ENCODE measurements at places on chromosomes 5 and 9.
A peak's percentile ranks its signal among the peaks of the same experiment; 100 is the strongest.

DNA sequence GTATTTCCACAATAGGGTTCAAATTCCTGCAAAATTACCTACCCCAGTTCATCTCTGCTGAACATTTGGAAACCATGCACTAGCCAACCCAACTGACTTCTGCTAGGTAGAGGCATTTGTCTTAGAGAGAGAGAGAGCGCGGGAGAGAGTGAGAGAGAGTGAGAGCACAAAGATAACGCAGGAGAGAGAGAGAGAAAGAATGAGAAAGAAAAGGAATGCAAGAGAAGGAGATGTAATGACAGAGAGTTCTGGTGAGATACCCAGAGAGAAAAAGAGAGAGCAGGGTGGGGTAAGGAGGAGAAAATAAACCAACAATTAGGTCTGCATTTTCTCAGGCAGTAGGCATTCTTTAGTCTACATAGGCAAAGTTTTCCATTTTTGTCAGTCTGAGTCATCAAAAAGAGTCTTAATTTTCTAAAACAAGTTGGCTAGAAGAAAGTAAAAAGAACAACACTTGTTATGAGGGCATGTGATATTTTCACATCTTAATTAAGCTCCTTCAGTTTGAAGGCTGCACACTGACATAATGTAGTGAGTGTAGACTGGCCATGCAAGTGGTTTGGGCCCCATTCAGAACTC, 98.2 kb downstream of the MAP1B start:
- no peak for DNase-seq

DNA sequence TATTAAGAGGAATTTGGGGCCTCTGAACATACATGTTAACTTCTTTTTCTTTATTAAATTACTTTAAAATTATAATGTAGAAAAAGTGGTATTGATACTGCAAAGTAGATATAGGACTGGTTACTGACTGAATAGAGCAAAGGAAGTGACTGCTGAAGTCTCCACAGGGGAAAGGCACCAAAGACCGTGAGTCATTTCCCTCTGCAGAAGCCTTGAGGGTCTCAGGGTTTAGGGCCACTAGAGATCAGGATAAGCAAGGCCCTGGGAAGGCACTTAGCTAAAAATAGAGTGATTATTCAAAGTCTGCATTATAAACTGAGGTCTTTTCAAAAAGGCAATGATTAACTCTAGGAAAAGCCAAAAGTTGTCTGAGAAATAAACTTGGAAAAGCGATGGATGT, 44.7 kb upstream of the ITGA1 start:
- no peak for DNase-seq

DNA sequence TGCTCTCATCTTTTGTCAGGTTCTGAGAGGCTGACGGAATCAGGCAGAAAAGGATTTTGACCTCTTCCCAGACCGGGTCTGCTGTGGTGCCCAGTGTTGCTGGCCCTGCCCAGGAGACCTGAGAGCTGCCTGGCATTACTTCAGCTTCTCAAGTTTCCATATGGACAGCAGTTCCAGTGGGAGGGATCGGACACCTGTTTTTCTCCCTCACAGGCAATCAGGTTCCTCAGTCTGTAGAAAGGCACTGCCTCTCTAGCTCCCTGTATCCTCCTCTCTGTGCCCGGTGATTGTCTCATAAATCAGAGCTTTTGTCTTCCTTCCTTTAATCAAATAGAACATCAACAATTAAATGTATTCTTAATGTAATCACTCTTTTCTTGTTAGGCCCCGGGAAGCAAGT, 198.7 kb downstream of the SEMA6A start:
- no peak for DNase-seq

DNA sequence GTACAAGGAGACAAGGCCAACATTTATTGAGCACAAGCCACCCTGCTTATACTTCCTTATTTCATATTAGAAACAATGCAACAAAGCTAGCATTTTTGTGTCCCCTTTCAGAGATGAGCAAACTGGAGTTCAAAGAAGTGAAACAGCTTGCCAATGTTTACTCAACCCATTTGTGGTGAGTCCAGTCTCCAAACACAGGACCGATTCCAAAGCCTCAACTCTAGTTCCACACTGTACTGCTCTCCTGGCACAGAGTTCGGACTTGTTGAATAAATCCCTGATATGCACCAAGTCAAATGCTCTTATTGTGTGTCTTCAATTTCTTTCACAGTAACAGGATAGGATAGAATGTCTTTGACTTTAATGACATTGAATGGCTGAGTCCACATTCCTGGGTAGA, 604.8 kb upstream of the BRINP1 start:
- no peak for DNase-seq

GRCh38 chr9:89204801-89205200, 26.2 kb upstream of the SHC3 start:
- no peak for DNase-seq

GRCh38 chr5:96176022-96176421, 214.4 kb upstream of the ELL2 start:
- DNase-seq, result no peak

DNA sequence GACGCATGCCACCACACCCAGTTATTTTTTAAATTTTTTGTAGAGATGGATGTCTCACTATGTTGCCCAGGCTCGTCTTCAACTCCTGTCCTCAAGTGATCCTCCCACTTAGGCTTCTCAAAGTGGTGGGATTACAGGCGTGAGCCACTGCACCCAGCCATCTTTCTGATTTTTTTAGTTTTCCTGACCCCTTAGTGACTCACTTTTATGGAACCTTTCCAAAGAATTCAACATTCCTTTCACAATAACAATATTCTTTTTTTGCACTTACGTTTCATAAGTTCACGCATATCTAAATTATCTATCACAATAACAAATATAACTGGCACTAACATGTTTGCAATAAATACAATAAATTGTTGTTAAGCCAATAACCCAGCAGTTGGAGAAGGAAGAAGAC, 8.5 kb downstream of the ELOVL7 start:
- DNase-seq, result no peak

DNA sequence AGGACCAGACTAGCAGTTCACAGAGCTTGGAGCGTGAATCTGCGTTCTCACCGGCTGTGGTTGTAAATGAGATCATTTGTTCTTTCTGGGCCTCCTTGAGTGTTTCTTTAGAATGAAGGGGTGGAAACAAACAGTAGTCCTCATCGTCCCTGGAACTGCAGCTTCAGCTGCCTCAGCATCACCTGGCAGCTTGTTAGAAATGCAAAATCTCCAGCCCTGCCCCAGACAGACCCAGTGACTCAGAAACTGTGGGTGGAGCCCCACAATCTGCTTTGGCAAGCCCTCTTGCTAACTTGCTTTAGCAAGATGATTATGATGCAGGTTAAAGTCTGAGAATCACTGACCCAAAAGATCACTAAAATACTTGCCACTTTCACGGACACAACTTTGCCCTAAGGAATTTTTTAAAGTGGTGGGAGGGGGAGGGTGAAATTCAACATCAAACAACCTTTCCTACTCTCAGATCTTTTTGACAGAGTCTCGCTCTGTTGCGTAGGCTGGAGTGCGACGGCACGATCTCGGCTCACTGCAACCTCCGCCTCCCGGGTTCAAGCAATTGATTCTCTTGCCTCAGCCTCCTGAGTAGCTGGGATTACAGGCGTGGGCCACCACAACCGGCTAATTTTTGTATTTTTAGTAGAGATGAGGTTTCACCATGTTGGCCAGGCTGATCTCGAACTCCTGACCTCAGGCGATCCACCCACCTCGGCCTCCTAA, 86.0 kb downstream of the BRINP1 start:
- no peak for DNase-seq

DNA sequence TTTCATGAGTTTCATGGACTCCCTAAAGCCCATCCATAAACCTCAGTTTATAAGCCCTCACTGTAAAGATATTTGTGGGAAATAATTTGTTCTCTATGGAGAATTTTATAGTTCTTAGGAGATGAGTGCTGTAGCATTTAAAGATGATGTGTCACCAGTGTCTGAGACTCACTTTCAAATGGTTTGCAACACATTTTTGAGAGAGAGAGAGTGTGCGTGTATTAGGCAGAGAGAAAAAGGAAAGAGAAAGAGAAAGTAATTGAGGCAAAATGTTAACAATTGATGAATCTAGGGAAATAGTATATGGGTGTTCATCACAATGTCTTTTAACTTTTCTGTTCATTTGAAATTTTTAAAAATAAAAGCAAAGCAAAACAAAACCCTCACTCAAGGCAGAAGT, 479.0 kb downstream of the ZSWIM6 start:
- DNase-seq, result no peak

GRCh38 chr5:110354915-110355644, 371.4 kb downstream of the TMEM232 start:
- no peak for DNase-seq

DNA sequence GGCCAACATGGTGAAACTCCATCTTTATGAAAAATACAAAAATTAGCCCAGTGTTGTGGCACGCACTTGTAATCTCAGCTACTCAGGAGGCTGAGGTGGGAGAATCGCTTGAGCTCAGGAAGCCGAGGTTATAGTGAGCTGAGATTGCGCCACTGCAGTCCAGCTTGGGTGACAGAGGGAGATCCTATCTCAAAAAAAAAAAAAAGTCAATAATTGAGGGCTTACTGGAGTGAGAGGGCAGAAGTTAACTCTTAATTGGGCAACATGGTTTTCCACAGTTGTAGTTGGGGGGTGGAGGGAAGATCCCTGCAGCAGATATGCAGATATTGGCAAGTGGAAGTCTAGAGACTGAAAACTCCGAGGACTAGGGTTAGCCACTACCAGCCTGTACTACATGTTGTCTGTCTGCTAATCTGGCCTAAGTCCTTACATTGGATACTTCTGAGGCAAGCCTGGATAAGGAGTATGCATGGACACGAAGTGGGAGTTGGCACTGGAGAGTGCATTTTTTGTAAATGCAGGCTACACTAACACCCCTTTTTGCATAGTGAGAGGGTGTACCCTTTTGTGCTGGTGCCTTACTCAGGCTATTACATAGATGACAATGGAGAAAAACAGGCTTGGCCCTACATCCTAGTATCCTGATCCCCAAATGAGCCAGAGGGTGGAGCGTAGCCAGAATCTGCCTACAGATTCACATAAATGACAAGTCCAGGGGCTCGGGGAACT, 89.0 kb upstream of the NIPBL start:
- no peak for DNase-seq

DNA sequence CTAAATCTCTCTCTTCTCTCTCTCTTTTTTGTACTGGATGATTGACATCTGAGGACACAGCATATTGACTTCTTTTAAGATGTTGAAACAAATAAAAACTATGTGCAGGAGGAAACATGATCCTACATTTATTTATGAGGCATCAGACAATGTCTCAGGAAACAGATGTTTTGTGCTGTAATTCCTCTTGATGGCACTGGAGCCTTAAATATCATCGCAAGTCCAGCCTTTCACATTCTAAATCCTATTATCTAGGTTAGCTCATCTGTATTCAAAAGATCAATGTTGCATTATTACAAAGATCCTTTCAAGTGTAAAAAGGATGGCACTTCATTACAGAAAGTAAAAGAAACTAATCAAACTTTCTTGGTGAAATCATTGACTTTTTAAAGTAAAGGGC, 63.9 kb downstream of the MAT2B start:
- no peak for DNase-seq

- DNase-seq, result no peak
These were observed 12.0 kb downstream of the URM1 start for GRCh38 chr9:128383007-128383753.

GRCh38 chr9:109574061-109574882, 76.2 kb upstream of the PTPN3 start:
- DNase-seq, result no peak

GRCh38 chr5:148840531-148840930, 14.1 kb downstream of the ADRB2 start:
- DNase-seq, result no peak

- DNase-seq, result no peak
These were observed 46.5 kb upstream of the GADD45G start for GRCh38 chr9:89558196-89558899.

- no peak for DNase-seq
These were observed 137.8 kb downstream of the GADD45G start for GRCh38 chr9:89742660-89743059.

GRCh38 chr9:29873579-29873978, 2300.3 kb upstream of the C9orf72 start:
- no peak for DNase-seq

DNA sequence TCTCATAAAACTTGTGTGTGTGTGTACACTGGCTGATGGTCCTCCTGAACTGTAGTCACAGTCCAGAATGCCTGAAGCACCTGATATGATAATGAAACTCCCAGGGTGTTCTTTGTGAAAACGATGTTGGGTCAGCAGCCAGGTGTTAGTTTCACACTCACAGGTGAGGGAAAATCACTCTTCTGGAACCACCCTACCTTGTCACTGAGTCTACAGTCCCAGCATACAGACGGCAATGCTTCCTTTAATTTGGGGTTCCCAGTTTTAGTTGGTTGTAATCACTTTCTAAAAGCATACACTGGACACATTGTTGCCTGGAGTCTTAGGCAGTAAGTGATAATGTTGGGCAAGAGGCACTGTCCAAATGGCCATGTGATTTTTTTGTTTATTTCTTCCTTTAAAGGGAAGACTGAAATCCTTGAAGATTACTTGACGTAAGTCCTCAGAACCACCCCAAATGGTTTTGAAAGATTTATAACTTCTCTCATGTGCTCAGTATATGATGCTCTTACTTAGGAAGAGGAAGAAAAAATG, 18.2 kb upstream of the MGAT1 start:
- DNase-seq, result no peak

- no peak for DNase-seq
These were observed 299.7 kb downstream of the IZUMO3 start for GRCh38 chr9:24245988-24246387.

DNA sequence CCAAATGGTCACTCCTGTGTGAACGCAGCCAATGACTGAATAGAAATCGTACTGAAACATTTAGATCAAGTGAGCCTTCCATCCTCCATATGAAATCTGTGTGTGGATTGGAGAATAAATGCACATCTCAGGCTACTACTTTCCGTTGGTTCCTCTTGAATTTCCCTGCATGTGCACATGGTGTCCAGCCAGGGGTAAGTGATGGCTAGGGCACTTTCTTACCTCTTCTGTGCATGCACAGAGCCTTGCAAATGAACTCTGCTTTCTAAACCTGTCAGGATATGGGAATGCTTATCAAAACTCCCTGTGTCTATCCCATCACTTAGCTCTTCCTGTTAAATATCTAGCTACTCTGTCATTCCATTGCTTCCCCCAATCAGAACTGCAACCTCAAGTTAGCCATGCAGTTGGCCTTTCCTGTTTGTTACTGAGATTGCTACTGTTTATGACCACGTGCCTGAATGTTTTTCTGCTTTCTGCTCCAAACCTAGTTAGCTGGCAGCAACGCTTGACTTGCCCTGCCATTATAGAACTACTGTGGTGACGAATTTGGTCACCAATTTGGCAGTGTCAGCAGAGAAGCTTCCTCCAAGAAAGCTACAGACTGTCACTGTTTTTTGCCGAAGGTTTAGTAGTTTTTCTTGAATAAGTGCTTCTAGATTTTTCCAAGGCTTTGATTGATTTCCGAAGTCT, 661.6 kb downstream of the LRRC70 start:
- DNase-seq, result no peak

DNA sequence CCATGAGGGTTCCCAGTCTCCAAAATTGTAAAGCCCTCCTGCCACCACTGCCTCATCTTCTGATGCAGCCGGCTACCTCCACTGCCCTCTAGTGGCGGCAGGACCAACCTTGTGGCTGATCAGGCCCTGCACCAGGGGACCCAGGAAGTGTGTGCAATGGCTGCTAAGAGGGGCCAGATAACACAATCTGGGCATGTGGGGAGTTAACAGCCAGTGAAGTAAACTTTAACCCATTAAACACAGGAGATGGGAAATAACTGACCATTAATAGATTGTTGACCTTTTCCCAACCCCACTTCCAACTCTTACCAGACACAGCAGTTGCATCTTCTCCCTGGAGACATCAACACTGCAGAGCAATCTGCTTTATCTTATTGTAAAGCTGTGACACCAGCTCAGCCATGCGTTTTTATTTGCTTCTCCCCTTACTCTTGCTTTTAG, 63.3 kb downstream of the FREM1 start:
- peak; percentile 55 for DNase-seq

Measured in stimulated activated CD4-positive, alpha-beta T cell treated with anti-CD3 and anti-CD28 coated beads, Interleukin-12 subunit alpha, Interleukin-12 subunit beta, amount 100 ng/mL, for 4 hours (primary cell).